ENCODE measurements at places on chromosomes 2 and 18. TPM values are rescaled to one million over a fixed set of nuclear protein-coding genes. Genes with fewer than 3 reads are reported as not detected.

LYPD1 gene
- 0.51 TPM for total RNA-seq

DNA sequence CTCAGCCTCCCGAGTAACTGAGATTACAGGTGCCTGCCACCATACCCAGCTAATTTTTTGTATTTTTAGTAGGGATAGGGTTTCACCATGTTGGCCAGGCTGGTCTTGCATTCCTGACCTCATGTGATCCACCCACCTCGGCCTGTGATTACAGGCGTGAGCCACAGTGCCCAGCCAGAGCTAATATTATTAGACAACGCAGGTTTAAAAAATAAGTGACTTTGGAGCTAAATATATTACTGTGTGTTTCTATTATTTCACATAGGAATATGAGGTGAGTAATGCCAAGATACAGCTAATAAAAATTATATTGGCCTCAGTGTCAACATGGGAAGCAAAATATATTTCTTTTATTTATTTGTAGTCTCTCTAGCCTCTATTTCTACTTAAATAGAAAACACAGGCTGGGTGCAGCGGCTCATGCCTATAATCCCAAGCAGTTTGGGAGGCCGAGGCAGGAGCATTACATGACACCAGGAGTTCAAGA, 120.2 kb downstream of the C2orf74 start:
- no peak for DNase-seq

DNA sequence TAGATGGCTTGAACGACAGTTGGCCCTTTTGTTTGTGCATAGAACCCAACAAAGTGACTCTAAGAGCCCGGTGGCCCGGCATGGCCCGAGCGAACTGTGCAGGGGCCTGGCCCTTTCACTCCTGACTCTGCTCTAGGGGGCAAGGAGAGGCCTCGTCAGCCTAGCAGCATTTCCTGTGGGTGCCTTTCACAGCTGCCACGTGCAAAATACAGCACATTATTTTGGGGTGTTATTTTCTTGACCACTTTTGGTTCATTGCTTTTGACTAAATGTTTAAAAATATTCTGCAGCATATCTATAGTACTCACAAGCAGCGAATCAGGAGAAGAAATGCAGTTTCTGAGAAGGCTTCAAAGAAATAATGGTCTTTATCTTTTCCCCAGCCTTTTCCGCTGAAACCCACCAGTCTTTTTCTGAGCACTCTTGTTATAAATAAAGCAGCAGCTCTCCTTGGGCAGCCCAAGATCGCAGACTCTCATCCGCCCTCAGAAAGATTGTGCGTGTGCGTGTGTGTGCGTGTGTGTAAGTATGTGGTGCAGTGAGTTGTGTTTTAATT, 31.3 kb downstream of the DGKD start:
- no peak for DNase-seq

GRCh38 chr18:77042583-77042982, 90.0 kb downstream of the MBP start:
- no peak for DNase-seq

DNA sequence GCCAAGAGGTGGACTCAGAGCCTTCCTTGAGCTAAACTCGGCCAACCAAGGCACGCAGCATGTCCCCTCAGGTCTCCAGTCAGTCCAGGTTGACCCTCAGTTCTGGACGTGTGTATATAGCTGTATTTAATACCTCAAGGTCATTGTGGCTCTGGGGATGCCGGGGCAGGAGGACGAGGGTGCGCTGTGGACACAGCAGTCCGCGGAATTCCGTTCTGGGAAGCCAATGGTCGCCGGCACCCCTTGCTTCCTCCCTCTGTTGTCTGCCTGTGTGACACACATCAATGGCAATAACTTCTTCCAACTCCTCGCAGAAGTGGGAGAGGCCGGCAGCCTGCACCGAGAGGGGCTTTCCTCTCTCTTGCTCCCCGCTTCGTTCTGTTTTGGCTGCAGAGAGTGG, 27.7 kb downstream of the LBH start:
- no peak for DNase-seq

- DNase-seq: no peak
These were observed 340.7 kb upstream of the TRIB2 start for GRCh38 chr2:12376025-12376424.

GRCh38 chr2:239856620-239857285, 168.4 kb downstream of the NDUFA10 start:
- no peak for DNase-seq

DNA sequence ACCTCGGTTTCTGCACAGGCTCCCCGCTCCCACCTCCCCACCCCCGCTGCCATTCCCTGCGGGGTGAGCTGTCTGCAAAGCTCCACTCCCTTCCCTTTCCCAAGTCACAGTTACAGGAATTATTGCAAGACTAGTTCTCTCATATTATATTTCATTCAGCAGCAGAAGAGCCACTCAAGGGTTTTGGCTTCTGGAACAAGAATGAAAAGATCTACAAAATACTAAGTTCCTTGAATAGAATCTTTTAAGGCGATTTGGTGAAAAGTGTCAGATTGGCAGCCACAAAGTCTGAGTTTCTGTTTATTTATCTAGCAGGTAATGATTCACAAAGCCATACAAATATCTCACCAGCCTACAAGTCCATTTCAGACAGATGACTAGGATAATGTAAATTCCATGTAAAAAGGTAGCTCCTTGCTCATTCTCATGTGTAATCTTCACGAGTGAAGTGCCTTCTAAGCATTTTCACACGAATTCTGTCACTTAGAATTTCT, 221.9 kb upstream of the RBBP8 start:
- DNase-seq: peak; percentile 16

GRCh38 chr2:112866128-112866835, 29.7 kb upstream of the IL1B start:
- no peak for DNase-seq

Measured in dermis blood vessel endothelial cell (primary cell).